ENCODE measurements at places on chromosomes 7 and 10. TPM values are rescaled to one million over a fixed set of nuclear protein-coding genes. Genes with fewer than 3 reads are reported as not detected.

TEX47 gene
- not detected for total RNA-seq

CDHR3 gene
- 0.55 TPM for total RNA-seq

PILRA gene
- total RNA-seq, result 0.90 TPM

SPDYE6 gene
- not detected for total RNA-seq

SPDYE2B gene
- total RNA-seq, result not detected

BEND7 gene
- not detected for total RNA-seq

ZCWPW1 gene
- total RNA-seq, result 3.4 TPM

DPP6 gene
- total RNA-seq, result not detected

ANKRD7 gene
- not detected for total RNA-seq

SGCE gene
- 1.1 TPM for total RNA-seq

MTURN gene
- total RNA-seq, result 4.2 TPM

ITPRID1 gene
- not detected for total RNA-seq

ACTR3C gene
- 4.7 TPM for total RNA-seq

DPYSL4 gene
- 15.2 TPM for total RNA-seq

CLRN3 gene
- total RNA-seq, result not detected

IFIT5 gene
- 14.9 TPM for total RNA-seq

UCN3 gene
- not detected for total RNA-seq

GPR22 gene
- not detected for total RNA-seq

OR6V1 gene
- total RNA-seq, result not detected

IGFBP3 gene
- 0.12 TPM for total RNA-seq

MRC1 gene
- total RNA-seq, result 0.04 TPM

PRF1 gene
- total RNA-seq, result 21.8 TPM

PPP1R17 gene
- not detected for total RNA-seq

ANKMY2 gene
- total RNA-seq, result 9.0 TPM

GSTO1 gene
- 261 TPM for total RNA-seq

GPR15LG gene
- not detected for total RNA-seq

POLR2J2 gene
- 20.0 TPM for total RNA-seq

ASB4 gene
- total RNA-seq, result not detected

PLCE1 gene
- total RNA-seq, result 0.04 TPM

OR13A1 gene
- total RNA-seq, result not detected

PRSS1 gene
- total RNA-seq, result not detected

UBE2D1 gene
- 15.3 TPM for total RNA-seq

ITIH5 gene
- total RNA-seq, result not detected

TMEM229A gene
- total RNA-seq, result not detected

MKX gene
- total RNA-seq, result 0.53 TPM

FEZF1 gene
- not detected for total RNA-seq

PRTFDC1 gene
- 0.32 TPM for total RNA-seq

CYP3A5 gene
- not detected for total RNA-seq

ECHDC3 gene
- total RNA-seq, result 3.8 TPM

ALOX5 gene
- total RNA-seq, result 0.21 TPM

ZNF37A gene
- total RNA-seq, result 24.1 TPM

ERVW-1 gene
- not detected for total RNA-seq

TSPAN33 gene
- 6.5 TPM for total RNA-seq

Measured in activated CD4-positive, alpha-beta T cell treated with anti-CD3 and anti-CD28 coated beads for 36 hours (primary cell).